ENCODE measurements at places on chromosomes 4 and X.

GRCh38 chr4:111016416-111016815, 393.5 kb upstream of the PITX2 start:
- DNase-seq: no peak

- DNase-seq: no peak
Observed at GRCh38 chr4:3671571-3672464, 94.4 kb upstream of the ADRA2C start.

DNA sequence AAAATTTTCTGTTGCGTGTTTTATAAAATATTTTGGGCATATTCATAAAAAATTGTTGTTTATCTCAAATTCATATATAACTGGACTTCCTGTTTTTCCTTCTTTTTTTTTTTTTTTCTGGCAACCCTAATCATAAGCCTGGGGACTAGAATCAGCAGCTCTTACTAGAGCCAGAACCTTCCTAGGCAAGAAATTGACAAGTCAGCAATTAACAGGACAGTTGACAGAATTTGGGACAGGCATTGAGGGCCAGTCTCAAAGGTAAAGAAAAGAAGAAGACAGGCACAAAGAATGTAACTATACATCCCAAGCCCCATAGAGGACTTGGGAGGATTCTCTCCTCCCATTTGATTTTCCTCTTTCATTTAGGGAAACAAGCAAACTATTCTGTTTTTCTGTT, 35.0 kb upstream of the HS3ST1 start:
- no peak for DNase-seq

DNA sequence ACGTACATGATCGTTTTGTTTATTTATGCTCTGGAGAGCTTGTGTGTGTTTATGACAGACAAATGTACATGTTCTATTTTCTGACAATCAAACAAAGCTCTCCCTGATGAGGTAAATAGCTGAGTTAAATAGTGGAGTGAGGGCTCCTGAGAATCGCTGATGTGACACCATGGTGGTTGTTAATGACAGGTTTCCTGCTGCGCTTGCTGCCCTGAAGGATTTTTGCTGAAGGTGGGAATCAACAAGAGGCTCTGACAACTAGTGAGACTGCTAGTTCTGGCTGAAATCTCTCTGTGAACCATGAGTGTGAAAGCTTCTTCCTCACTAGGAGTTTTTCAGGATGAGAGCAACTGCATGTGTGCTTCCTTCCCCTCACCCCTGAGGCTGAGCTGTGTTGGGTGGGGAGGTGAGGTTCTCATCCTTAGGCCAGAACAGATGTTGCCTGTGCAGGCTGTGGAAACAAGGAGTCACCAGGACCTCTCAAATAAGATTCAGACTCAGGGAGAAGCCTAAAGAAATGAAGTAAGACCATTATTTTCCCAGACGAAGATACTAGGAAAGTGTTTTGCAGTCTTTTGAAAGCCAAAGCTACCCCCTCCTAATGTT, 173.4 kb upstream of the JADE1 start:
- DNase-seq: no peak

DNA sequence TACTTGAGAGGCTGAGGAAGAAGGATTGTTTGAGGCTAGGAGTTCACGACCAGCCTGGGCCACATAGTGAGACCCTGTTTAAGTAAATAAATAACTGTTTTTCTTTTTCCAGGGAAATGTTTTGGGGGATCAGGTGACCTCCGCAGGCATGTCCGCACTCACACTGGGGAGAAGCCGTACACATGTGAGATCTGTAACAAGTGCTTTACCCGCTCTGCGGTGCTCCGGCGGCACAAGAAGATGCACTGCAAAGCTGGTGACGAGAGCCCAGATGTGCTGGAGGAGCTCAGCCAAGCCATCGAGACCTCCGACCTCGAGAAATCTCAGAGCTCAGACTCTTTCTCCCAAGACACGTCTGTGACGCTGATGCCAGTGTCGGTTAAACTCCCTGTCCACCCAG, 30.5 kb downstream of the ZBTB49 start:
- DNase-seq: no peak

GRCh38 chr4:184420881-184421416, 53.4 kb downstream of the IRF2 start:
- DNase-seq: no peak

- DNase-seq: no peak
Observed at GRCh38 chr4:138953961-138954371, 61.6 kb upstream of the NOCT start.

GRCh38 chrX:38669428-38669827, 108.1 kb downstream of the TSPAN7 start:
- no peak for DNase-seq

DNA sequence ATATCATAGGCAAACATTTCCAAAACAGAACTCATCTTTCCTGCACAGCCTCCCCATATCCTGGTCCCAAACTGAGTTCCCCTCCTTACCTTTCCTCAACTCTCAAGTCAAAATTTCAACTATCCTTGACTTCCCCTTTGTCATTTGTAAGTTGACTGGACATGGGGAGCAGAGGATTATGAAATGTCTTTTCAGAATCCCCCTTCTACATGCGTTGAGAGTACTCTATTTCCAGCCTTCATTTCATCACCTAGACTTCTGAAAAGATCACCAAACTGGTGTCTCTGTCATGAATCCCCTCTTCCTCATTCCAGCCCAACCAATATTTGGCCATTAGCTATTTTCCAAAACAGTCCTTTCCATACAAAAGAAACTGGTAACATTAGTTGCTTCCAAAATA, 95.2 kb downstream of the SYNPO2 start:
- no peak for DNase-seq

DNA sequence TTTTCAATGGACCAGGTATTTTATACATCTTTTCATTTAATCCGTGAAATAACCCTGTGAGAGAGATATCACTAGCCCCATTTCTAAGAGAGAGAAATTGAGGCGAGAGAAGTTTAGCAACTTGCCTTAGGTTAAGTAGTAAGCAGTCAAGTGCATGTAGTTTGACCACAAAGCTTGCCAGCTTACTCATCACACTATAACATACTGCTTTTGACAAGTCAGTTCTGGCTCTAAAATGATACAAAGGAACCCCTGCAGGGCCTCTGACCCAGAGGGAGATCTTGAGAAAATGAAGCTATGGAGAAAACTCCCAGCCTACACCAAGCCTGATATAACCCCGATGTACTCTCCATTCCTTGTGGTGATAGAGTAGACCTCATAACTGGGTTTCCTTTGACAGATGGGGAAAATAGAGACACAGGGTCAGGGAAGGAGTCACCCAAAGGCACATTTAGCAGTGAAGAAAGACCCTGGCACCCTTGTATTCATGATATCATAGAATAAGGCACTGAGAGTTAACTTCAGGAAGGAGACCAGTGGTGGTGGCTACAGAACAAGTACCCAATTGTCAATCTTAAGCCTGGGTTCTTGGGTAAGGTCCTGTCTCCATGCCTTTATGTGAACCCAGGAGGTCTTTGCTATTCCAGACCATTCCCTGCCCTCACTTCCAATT, 60.2 kb upstream of the MSN start:
- DNase-seq: no peak

DNA sequence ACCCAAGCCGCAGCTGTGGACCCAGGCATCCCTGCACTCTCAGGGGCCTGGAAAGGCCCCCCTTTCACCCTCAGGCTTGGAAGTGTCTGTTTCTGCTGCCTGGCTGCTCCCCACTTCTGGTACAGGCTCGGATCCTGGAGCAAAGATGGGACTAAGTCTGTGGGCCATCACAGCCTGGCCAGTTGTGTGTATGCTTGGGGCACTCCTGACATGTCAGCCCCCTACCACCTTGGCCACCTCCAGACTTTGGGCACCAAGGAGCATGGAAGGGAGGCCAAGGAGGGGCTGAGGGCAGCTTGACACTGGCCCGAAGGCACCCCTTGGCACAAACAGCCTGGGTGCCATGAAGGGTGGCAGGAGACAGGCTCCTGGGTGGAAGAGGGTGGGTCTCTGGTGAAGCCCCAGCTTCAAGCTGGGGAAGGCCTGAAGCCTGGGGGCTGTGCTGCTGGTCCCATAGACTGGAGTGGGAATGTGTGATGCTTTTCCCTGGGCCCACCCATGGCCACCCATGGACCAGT, 799.4 kb upstream of the AGA start:
- DNase-seq: no peak

- DNase-seq: peak; percentile 52
Observed at GRCh38 chr4:87375719-87376291, 15.2 kb downstream of the HSD17B11 start.

GRCh38 chrX:139224953-139225665, 305.4 kb upstream of the F9 start:
- no peak for DNase-seq

GRCh38 chrX:119411959-119412358, 12.8 kb downstream of the SLC25A43 start:
- no peak for DNase-seq

GRCh38 chr4:120010646-120011045, 56.0 kb downstream of the MAD2L1 start:
- DNase-seq: no peak

DNA sequence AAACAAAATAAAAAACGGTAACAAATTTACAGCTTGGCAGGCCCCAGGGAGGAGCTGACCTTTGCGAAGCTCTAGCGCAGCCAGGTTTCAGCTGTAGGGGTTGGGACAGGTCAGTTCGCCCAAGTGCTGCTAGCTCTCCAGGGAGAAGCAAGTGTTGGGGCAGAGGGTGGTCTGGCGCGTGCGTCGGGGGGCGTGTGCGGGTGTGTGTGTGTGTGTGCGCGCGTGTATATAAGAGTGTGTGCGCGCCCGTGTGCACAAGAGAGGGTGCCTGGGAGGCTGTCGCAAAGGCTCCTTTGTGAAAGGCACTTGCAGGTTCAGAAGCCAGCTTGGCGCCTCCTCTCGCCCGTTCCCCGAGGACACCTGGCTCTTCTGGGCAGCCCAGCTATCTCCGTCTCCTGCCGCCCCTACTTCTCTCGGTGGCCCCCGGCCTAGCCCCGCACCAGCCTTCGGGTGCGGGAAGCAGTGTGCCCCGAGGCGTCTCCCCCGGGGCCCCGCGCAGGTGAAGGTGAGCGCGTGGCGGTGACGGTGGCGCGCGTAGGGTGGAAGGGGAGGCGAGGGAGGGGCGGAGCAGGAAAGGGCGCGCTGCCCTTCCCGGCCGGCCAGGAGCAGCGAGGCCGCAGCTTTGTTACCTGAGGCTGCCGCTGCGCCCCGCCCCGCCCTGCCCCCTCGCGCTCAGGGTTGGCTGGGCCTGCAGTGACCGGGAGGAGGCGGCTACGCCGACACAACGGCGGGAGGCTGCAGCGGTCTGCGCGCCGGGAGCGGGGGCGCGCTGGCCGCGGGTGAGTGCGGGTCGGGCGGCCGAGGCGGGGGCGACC, at the start of gene FHDC1:
FHDC1 (plus strand) TSS at position 693 of the 815 bp plus-strand sequence. CDS start 6,735 bp downstream, outside the sequence.
- DNase-seq: peak; percentile 29

DNA sequence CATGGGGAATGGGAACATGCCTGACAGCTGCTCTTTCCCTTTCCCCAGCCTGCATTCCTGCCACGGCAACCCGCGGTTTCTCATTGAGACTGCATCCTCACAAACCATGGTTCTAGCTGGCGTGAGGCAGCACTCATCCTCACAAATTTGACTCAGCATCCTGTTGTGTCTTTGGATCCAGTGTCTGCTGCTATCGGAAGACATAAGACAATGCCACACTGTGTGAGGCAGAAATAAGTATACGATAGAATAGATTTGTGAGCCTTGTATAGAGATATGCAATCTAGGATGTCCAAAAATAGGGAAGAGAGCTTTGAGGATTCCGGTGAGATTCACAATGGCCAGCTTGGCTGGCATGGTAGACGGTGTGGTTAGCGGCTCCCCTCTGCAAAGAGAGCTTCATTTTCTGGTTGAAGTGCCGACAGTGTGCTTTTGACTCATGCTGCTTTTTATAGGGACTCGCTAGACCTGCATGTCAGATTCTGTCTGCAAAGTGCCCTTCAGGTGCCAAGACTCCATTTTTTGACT, 161.3 kb upstream of the PSAPL1 start:
- DNase-seq: no peak

GRCh38 chr4:40515398-40516293, 114.0 kb downstream of the RBM47 start:
- no peak for DNase-seq

- DNase-seq: no peak
Observed at GRCh38 chr4:24282446-24282845, 301.9 kb downstream of the DHX15 start.

DNA sequence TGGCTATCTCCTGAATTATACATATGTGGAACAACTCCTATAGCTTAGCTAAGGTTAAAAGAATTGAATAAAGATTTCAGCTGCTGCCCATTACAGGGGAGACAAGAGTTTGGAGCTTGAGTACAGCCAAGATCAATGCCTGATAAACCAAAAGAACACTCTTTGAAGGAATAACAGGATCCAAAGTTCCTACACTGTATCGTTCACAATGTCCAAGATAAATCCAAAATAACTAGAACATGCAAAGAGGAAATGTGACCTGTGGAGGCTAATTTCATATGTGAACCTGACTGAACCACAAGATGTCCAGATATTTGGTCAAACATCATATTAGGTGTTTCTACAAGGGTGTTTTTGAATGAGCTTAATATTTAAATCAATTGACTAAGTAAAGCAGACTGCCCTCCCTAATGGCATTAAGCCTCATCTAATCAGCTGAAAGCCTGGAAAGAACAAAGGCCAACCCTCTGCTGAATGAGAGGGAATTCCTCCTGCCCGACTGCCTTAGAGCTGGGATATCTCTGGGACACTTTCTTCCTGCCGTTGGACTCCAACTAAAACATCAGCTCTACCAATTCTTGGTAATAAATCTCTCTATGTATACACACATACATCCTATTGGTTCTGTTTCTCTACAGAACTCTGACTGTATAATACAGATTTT, 19.2 kb downstream of the RFC1 start:
- no peak for DNase-seq

- no peak for DNase-seq
Observed at GRCh38 chrX:109629310-109629709, 4.3 kb upstream of the KCNE5 start.

DNA sequence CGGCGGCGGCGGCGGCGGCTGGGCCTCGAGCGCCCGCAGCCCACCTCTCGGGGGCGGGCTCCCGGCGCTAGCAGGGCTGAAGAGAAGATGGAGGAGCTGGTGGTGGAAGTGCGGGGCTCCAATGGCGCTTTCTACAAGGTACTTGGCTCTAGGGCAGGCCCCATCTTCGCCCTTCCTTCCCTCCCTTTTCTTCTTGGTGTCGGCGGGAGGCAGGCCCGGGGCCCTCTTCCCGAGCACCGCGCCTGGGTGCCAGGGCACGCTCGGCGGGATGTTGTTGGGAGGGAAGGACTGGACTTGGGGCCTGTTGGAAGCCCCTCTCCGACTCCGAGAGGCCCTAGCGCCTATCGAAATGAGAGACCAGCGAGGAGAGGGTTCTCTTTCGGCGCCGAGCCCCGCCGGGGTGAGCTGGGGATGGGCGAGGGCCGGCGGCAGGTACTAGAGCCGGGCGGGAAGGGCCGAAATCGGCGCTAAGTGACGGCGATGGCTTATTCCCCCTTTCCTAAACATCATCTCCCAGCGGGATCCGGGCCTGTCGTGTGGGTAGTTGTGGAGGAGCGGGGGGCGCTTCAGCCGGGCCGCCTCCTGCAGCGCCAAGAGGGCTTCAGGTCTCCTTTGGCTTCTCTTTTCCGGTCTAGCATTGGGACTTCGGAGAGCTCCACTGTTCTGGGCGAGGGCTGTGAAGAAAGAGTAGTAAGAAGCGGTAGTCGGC, 528 bp downstream of the FMR1 start:
- peak; percentile 35 for DNase-seq

Data from testis (tissue), 5 donors.